KG1 (cell line): ENCODE measurements at places on chromosomes 1 and 21.
A peak's percentile ranks its signal among the peaks of the same experiment; 100 is the strongest.

- DNase-seq: no peak
These were observed 62.6 kb downstream of the KIF21B start for GRCh38 chr1:200960948-200961340.

DNA sequence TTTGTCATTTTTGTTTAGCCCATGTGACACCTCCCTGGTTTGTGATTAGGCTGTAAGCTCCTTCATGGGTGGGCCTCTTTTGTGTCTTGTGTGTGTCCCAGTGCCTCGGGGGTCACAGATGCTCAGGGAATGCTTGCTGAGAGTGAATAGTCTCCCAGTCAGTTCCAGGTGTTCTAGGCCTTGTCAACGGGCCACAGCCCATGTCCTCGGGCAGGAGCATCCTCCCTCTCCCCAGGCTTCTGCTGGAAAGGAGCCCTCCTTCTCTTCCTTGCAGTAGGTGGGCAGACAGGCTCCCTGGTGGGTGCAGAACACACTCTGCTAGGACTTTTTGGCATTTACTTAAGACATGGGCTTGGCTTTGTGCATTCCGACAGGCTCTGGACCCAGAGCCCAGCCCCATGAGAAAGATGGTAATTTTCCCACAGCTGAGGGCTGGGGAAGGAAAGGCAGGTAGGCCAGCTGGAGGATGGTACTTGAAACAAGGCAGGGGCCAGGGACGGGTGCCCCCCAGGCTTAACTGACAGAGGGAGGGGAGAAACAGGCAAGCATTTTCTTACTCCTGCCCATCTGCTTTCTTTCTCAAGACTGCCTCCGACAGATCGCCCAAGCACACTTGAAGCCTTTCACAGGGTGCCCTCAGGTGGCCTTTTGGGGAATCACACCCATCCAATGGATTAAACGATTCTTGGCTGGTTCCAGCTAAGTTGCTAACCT is 7.1 kb upstream of the CPLANE2 start:
- DNase-seq: peak; percentile 46

DNA sequence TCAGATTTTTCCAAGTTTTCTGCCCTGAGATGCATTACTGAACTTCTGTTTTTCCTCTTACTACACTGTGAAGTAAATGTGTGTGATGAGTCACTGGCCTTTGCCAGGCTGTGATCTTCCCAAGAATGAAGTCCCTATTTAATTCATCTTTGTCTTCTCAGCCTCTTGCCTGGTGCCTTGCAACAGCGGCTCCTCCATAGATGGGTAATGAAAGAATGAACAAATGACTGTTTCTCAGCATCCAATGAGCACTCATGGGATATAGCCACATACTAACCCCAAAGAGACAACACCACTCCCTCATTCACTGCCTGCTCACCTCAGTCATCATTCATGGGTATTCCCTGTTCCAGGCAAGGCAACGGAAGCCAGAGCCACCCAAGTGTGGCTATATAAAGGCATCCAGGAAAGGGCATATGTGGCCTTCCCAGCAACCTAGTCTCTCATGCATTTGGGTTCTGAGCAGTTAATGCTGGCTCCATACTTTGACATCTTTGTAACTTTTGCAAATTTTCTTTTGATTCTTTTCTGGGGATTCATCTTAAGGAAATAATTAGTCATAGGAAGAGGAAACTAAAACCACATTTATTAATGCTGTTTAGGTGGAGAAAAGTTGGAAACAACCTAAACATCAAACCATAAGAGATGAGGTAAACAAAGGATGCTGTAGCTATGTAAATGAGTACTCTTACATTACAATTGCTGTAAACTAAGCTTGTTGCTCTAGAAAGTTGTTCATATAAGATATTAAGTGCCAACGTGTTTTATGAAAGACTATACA is 71.9 kb downstream of the HIVEP3 start:
- DNase-seq: no peak

DNA sequence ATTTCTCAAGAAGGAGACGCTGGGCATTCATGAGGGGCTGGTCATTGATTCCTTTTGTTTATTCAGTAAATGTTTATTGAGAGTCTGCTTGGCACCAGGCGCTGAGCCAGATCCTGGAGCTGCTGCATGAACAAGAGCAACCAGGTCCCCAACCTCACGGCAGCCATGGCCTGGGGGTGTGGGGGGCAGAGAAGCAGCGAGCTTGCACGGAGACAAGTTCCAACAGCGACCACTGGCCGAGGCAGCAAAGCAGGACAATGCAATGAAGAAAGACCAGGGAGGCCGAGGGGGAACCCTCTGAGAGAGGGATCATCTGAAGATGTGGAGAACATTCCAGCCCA is 7.5 kb downstream of the KCNAB2 start:
- DNase-seq: no peak

GRCh38 chr1:85258536-85259117 is 835 bp downstream of the C1orf52 start:
- no peak for DNase-seq

- DNase-seq: no peak
These were observed 28.3 kb upstream of the TNFRSF1B start for GRCh38 chr1:12138196-12139168.

- DNase-seq: no peak
These were observed 6.3 kb downstream of the BTG2 start for GRCh38 chr1:203311368-203312301.

- DNase-seq: no peak
These were observed 469.8 kb downstream of the USP25 start for GRCh38 chr21:16199539-16199938.

DNA sequence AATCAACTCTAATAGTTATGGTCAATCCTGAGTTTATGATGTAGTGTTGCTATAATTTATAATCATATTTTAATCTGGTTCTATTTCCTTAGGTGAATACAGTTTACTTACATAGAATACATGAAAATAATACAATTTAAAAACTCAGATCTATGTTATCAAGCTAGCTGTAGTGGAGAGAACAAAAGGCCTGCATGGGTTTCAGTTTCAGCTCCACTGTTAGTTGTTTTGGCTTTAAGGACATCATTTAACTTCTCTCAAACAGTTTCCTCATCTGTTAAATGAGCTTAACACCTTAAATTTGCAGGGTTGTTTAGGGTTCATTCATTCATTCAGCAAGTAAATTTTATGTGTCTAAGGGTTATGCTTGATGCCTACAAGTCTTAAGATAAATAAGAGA is 98.4 kb upstream of the KIAA1614 start:
- no peak for DNase-seq

- no peak for DNase-seq
These were observed 44.8 kb downstream of the OLFML3 start for GRCh38 chr1:114024049-114024448.

- DNase-seq: no peak
These were observed 19.0 kb downstream of the GART start for GRCh38 chr21:33522953-33523349.

- no peak for DNase-seq
These were observed 35.5 kb downstream of the PLA2G4A start for GRCh38 chr1:186864296-186864695.

DNA sequence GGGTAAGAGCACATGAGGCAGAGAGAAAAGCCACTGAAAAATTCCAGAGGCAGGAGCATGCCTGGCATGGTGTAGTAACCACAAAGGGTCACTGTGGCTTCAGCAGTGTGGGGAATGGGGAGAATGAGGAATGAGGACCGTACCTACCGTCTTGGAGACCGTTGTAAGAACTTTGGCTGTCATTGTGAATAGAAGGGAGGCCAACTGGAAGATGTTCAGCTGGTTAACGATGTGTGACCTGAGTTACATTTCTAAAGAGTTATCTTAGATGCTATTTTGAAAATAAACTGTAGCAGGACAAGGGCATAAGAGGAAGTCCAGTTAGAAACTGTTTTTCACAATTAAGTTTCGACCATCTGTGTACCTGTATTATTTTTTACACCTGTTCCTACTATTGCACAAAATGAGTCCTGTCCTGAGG is 365.5 kb upstream of the SGIP1 start:
- no peak for DNase-seq

DNA sequence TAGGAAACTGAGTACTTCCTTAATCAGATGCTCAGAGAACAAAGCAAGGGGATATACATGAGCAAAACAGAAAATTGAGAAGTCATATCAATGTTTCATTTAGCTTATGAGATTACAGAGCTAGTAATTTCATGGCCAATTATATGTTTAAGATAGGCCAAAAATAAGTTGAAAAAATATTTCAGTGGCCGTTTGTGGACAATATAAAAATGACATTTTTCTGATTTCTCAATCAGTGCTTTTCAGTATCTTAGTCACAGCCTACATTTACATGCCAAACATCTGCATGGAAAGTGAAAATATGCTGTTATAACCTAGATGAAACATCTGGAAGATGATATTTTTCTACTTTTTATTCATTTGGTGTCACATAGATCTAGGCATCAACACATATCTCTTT is 192.5 kb downstream of the HLX start:
- no peak for DNase-seq

DNA sequence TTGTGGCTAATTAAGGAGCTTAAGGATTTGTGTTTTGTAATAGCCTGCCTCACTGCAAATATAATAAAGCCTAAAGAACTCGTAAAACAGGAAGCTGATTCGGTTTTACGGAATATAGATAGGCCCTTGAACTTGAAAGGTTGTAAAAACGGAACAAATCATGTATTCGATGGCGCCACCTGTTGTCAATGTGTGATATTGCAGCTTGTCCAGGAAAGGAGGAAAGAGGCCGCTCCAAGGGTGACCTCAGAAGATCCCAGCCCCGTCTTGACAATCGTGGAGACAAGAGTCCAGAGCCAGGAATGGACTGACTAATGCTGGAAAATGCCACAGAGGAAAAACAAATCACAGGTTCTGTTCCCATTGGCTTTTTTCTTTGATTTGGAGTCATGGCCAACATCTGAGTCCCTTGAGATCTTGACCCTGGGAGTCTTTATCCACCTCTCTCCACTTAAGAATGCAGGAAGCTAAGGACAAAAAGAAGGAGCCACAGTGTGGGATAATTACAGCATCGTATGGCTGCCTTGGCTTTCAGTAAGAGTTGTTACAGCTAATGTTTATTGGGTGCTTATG is 7.0 kb upstream of the IGSF21 start:
- peak; percentile 16 for DNase-seq

DNA sequence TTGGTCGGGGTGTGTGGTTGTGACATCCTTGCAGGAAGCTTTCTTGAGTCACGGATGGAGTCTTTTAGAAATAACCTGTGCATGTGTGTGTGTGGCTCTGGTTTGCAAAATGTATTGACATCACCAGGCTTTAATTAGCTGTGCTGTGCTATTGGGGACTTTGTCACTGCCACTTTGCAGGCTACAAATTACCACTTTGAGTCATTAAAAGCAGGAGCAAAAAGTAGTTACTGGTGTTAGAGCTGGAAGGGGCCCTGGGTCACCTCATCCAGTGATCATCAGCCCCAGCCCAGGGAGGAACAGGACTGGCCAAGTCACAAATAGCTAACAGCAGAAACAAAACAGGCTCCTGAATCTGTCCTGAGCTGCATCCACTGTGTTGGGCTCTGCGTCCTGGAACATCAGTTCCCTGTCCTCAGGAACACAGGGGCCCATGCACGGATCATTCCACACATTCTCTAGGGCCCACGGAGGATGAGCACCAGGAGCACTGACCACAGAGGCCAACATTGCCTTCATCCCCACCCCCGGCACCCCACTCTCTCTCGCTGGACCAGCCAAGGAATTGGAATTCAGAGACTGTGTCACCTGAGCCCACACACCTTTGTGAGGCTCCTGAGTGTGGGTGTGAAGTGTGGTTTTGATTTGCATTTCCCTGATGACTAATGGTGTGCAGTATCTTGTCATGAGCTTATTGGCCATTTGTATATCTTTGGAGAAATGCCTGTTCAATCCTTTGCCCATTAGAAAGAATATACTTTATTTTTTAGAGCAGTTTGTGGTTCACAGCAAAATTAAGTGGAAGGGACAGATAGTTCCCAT is 280.1 kb upstream of the C1orf174 start:
- no peak for DNase-seq

DNA sequence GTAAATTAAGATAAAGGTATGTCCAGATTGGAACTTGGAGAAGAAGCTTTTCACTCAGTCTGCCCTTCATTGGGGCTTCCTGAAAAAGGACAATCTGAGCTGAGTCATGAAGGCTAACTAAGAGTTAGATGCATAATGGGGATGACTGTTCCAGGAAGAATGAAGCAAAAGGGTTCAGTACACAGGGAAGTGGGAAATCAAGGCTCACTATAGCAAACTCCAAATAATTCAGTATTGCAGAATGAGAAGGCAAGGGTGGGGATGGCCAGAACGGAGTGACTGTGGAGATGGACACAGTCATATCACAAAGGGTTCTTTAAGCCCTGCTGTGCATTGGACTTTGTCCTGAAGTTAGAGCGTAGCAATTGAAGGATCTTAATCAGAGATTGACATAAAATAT is 158.3 kb downstream of the FGGY start:
- no peak for DNase-seq

DNA sequence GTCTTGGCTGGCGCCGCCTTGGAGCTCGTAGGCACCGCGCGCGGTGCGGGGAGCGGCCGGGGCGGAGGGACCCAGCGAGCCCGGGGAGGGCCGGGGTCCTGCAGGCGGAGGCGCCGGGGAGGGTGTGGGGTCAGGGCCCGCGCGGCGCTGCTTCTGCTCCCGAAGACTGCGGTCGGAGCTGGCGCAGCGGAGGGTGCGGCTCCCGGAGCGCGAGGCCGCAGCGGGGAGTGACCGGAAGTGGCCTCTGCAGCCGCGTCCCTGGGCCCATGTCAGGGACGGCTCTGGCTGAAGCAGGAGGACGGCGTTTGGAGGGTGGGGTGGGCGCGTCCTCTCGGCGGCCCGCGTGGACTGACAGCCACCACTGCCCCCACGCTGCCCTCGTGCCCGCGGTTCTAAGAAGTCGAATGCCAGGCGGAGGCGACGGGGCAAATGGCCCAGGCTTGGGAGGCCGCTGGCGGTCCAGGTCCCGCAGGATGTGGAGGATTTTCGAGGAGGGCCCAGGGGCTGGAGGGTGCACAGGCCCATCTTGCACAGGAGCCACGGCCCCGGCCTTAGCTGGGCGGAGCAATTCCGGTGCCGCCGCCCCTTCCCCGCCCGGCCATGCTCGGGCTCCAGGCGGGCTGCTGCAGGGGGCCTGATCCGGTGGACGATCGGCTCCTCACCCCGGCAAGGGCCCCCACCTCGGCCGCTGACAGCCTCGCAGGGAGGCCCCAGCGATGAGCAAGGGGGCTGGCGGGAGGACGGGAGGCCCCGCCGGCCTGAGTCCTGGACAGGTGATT is 7.7 kb upstream of the ZNF669 start:
- DNase-seq: no peak

- DNase-seq: peak; percentile 5
These were observed 475.6 kb downstream of the LTN1 start for GRCh38 chr21:28516991-28517592.

DNA sequence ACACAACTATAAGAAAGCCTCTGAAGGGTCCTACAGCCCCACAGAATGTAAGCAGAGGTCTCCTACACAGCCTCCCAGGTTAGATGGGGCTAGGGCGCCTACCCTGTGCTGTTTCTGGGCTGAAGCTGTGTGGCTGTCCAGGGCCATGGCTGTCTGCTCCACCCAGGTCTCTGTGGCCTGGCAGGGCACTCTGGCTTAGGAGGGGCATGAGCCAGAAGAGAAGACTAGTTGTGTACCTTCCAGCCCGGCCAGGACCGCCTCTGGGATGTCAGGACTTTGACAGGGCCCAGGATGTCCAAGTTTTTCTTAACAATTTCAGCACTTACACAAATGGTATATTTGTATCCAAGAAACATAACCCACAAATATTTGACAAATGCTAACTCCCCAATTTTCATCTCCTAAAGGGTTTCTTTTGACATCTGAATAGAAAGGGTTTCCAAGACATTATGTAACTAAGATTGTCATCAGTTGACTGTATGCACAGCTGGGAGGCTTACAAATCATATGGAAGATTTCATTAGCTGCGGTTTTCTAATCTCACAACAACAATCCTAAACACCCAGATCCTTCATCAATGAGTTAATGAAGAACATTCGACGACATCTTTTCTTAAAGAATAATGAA is 80.5 kb downstream of the HSF2BP start:
- DNase-seq: no peak
